ENCODE measurements at places on chromosomes 3 and 15.
A peak's percentile ranks its signal among the peaks of the same experiment; 100 is the strongest.

DNA sequence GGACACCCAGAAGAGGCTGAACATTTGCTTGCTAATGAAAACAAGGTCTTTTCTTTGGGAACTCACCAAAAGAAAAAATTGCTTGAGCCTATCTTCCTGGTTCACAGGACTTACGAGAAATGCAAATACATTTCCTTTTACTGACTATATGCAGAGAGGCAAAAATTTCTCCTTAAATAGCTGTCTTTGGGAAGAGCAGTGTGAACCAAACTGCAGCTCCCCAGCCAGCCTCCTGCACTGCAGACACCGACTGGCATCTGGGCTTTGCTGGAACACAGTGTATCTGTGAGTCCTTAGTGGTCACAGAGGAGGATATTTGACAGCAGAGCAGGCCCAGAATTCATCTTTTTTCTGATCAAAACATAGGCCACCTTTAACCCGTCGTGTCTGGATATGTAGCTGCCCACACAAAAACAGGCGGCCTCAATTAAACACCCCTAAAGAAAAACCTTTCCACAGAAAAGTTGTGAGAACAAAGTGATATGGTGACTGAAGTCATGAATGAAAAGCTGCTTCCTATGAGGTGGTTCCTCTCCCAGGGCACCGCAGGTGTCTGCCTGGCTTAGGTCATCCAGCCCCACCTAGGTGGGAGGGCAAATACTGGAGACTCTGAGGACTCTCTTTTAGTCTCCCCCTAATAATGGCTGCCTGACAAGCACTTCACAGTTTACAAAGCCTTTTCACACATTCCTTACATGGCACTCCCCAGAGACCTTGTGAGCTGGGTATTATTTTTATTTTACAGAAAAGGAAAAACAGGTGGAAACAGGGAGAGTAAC, 46.1 kb upstream of the TMEM158 start:
- no peak for DNase-seq

GRCh38 chr3:51637144-51637940, 33.7 kb upstream of the TEX264 start:
- no peak for DNase-seq

DNA sequence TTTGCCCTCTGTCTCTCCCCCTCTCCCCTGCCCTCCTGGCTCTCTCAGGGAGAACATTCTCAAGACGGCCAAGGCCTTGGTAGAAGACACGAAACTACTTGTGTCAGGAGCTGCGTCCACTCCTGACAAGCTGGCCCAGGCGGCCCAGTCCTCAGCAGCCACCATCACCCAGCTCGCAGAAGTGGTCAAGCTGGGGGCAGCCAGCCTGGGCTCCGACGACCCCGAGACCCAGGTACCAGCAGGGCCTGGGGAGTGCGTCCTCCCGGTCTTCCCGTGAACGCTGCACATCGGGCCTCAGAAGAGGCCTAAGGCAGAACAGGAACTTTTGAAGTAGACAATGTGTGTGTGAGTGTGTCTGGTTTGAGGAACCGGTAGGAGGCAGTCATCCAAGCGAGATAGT, 245.4 kb upstream of the TPM1 start:
- DNase-seq = no peak

GRCh38 chr15:90863987-90864386, 4.4 kb upstream of the FURIN start:
- DNase-seq = no peak

DNA sequence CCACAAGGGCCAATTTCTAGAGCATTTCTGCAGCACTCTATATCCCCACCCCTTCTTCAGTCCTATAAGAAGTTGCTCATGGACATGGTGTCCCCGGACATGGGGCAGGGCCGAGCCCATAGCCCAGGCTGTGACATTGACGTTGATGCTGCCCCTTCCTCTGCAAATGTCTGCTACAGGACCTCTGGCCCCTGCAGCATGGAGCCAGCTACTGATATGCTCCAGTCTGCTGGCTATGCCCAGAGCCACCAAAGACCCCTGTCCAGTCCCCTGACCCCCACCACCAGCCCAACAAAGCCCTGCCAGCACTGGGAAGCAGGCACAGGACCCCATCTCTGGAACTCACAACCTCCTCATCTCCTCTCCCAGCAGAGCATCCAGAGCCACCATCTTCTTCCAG, 120.1 kb upstream of the SMAD3 start:
- DNase-seq = no peak

GRCh38 chr3:10248984-10249748, 907 bp downstream of the TATDN2 start:
- DNase-seq = peak; percentile 73

DNA sequence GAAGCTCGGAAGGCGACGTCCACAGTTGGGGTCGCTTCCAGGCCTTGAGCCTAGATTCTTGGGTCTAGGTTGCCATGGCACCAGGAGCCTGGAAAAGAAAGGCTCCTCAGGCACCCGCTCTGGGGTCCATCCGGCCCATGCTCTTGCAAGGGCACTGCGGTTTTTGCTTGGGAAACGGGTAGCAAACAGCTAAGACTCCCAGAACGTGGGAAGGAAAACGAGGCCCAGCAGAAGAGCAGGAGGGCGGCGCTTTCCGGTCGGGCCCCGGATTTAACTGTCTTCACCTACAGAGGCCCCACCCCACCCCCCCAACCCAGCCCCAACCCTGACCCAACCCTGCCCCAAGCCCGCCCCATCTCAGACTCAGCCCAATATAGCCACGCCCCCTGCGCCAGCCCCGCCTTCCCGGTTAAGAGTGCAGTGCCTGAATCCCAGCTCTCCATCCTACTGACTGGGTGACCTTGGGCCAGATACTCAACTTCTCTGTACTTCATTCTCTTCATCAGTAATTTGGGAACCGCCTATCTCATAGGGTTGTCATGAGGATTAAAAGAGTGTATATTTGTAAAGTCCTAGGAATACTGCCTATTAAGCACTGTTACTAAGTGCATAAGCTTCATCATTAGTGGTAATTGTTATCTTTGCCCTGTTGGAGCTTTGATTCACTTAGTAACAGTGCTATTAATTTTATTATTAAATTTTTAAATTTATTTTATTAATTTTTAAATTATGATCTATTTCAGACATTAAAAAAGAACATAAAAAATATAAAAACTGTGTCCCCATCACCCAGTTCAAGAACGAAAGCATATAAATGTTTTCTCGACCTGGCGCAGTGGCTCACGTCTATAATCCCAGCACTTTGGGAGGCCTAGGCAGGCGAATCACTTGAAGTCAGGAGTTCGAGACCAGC, 28.4 kb upstream of the SMAD6 start:
- DNase-seq = peak; percentile 88
